Urothelium cell line (cell line): ENCODE measurements at places on chromosomes 13 and 19.

DNA sequence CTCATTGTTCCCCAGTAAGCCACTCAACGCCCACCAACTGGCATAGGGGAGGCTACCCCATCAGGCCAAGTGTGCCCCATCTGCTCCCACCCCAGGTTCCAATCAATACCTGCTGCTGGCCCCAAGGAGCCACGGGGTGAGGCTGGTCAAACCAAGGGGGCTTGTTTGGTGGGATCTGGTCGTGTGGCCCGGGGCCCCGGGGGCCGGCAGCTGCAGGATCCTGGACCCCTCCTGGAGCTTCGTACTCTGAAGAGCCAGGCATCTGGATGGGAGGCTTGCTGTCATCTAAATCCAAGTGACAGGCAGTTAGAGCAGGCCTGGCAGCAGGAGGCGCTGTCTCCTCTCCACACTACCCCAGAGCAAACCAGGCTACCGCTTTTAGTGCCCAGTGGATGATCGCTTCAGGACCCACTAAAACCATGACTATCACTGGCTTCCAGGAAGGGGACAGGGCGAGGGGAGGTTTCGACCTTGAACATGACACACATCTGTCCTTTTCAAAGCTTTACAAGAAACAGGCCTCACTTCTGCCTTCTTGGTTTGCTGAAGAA, 14.2 kb downstream of the CHERP start:
- DNase-seq, result no peak

DNA sequence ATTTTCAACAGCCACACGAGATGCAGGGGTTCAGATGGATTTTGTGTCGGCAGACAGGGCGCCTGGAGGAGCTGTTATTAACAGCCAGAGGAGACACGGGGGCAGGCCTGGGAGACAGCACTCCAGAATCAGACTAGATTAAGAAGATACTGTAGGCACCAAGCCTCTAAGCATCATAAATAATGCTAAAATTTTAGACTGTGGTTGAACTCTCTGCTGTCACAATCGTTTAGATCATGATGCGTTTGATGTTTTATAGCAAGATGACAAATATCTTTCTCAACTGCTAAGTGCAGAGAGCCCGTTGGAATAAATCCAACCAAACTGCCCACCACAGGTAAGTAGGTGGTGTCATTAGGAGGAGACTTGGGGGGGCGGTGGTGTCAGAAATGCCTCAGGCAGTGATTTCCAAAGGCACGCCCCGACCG, 63.9 kb downstream of the CEBPG start:
- no peak for DNase-seq

GRCh38 chr19:6577476-6578125, 13.3 kb downstream of the CD70 start:
- DNase-seq, result peak; percentile 14

DNA sequence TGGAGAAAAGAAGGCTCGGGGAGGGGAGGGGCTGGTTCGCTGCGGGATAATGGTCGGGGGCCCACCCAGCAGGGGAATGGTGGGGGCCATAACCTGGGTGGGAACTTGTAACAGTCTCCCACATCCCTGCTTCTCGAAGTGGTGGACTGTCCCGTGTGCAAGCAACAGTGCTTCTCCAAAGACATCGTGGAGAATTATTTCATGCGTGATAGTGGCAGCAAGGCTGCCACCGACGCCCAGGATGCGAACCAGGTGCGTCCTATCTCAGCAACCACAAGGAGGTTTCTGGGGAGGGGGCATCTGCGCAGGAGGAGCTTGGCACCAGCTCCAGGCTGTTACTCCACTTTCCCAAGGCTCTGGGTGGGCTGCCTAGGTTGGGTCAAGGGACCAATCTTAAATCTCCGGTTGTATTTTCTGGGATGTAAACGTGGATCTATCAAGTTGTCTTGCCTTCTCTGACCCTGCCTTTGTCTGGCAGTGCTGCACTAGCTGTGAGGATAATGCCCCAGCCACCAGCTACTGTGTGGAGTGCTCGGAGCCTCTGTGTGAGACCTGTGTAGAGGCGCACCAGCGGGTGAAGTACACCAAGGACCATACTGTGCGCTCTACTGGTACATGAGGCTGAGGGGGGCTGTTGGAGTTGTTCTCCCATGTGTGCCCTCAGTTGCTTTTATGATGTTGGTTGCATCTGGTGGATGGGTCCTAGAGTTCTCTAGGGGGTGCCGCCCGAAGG, 1.6 kb downstream of the TRIM28 start:
- DNase-seq, result no peak

- DNase-seq, result no peak
These were observed 1576.9 kb upstream of the SPRY2 start for GRCh38 chr13:81917810-81918209.

GRCh38 chr13:66343224-66343828, 886.8 kb downstream of the PCDH9 start:
- DNase-seq, result no peak

DNA sequence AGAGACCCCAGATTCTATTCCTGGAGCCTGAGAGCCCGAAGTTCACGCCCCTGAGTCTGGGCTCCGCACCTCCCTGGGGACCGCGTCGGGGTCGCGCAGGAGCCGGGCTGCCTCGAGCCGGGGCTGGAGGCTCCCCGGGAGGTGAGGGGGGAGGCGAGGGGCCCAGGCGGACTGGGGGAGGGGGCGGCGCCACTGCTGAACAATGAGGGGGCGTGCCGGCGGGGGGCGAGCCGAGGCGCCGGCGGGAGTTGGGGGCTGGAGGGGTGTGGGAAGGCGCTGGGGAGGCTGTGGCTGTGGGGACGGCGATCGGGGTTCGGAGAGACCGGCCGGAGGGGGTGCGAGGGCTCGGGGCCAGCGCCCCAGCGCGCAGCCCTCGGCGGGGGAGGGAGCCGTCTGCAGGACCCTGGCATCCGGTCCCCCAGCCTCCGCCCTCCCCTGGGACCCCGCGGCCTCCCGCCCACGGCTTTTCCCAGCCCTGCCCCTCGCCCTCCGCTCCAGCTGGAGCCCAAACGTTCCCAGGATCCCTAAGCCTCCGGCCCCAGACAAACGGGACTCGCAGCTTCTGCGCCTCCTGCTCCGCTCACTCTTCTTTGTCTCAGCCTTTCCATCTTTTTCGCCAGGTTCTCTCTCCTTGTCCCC, 922 bp downstream of the PLEKHG2 start:
- DNase-seq, result peak; percentile 49

DNA sequence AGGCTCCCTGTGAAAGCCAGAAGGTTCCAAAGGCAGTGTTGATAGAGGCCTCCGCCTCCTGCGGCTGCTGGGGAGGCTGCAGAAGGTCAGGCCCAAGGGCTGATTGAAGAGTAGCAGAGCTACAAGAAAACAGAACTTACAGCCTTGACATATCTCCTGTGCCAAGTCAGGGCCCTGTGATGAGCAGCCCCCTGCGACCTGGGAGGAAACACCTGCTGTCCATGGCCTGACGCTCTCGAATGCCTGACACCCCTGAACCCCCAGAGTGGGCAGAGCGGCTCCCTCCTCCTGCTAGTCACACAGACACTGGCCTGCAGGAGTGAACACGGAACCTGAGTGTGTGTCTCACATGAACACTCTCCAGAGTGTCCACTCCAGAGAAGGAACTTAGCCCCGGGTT, 38.2 kb upstream of the TUBGCP3 start:
- no peak for DNase-seq

GRCh38 chr19:41189425-41190065, 3.5 kb upstream of the CYP2S1 start:
- DNase-seq, result no peak
